ENCODE measurements at places on chromosomes 5 and 9. TPM values are rescaled to one million over a fixed set of nuclear protein-coding genes. Genes with fewer than 3 reads are reported as not detected.

WNT8A gene
- total RNA-seq, result not detected

KIF24 gene
- total RNA-seq, result 2.0 TPM

TOMM5 gene
- total RNA-seq, result 73.6 TPM

DDX4 gene
- total RNA-seq, result not detected

NR2F1 gene
- 2.7 TPM for total RNA-seq

OSMR gene
- total RNA-seq, result 23.1 TPM

FOXI1 gene
- total RNA-seq, result 0.16 TPM

GDF9 gene
- 0.36 TPM for total RNA-seq

GRIN1 gene
- total RNA-seq, result 0.12 TPM

SPEF2 gene
- total RNA-seq, result 1.6 TPM

GMCL2 gene
- total RNA-seq, result not detected

IRGM gene
- not detected for total RNA-seq

FOXD4L6 gene
- not detected for total RNA-seq

OMD gene
- total RNA-seq, result 0.40 TPM

SLC25A2 gene
- 0.24 TPM for total RNA-seq

HNRNPK gene
- 349 TPM for total RNA-seq

GIN1 gene
- 4.3 TPM for total RNA-seq

TCF7 gene
- total RNA-seq, result 4.6 TPM

SPATA9 gene
- total RNA-seq, result not detected

VPS13A gene
- 14.7 TPM for total RNA-seq

ANKRD20A1 gene
- 5.9 TPM for total RNA-seq

WNK2 gene
- total RNA-seq, result 0.92 TPM

PRSS3 gene
- 107 TPM for total RNA-seq

WDR5 gene
- total RNA-seq, result 26.6 TPM

NR5A1 gene
- total RNA-seq, result not detected

PKD2L2 gene
- not detected for total RNA-seq

PAEP gene
- not detected for total RNA-seq

SRD5A1 gene
- total RNA-seq, result 55.7 TPM

QSOX2 gene
- total RNA-seq, result 3.0 TPM

SRP19 gene
- 29.7 TPM for total RNA-seq

DMRT3 gene
- total RNA-seq, result not detected

All from esophagus mucosa (tissue), 1 donor.